Suprapubic skin (tissue), 4 donors: ENCODE measurements at places on chromosomes 4 and X. TPM values are rescaled to one million over a fixed set of nuclear protein-coding genes. Genes with fewer than 3 reads are reported as not detected.

Gene PSMD10
- total RNA-seq: 42.0 TPM

Gene RASSF6
- total RNA-seq: 6.0 TPM

Gene ARHGAP6
- 2.5 TPM for total RNA-seq

Gene NAP1L3
- total RNA-seq: 1.4 TPM

Gene EGFL6
- total RNA-seq: 0.68 TPM

Gene CPLX1
- not detected for total RNA-seq

Gene S100G
- total RNA-seq: not detected

Gene CPEB2
- 44.8 TPM for total RNA-seq

Gene SYNPO2
- total RNA-seq: 14.3 TPM

Gene NSG1
- 116 TPM for total RNA-seq

Gene TSPAN7
- 25.7 TPM for total RNA-seq

Gene PAGE5
- total RNA-seq: not detected

Gene DCAF4L1
- 0.21 TPM for total RNA-seq

Gene ANOS1
- total RNA-seq: 3.8 TPM

Gene TMEM131L
- 20.4 TPM for total RNA-seq

Gene XAGE1A
- total RNA-seq: not detected

Gene ELOVL6
- total RNA-seq: 31.3 TPM

Gene CENPU
- total RNA-seq: 5.4 TPM

Gene RRAGB
- 21.9 TPM for total RNA-seq

Gene PNCK
- 1.2 TPM for total RNA-seq
